Activated CD8-positive, alpha-beta memory T cell treated with anti-CD3 and anti-CD28 coated beads for 4 hours (primary cell): ENCODE measurements at places on chromosomes 2 and 18.

DNA sequence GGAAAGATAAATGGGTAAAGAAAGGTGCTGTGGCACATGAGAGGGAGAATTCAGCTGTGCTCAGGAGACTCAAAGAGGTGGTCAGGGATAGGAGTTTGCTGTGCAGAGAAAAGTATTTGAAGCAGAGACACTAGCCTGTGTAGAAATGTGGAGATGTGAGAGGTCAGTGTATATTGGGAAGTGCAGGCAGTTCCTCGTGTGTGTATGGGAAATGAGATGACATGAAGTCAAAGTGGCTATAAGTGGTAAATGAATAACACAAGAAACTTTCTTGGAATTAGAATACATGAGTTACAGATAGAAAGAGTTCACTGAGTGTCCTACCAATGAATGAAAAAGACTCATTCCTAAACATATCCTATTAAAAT is 11.6 kb downstream of the MAP3K20 start:
- DNase-seq: no peak

DNA sequence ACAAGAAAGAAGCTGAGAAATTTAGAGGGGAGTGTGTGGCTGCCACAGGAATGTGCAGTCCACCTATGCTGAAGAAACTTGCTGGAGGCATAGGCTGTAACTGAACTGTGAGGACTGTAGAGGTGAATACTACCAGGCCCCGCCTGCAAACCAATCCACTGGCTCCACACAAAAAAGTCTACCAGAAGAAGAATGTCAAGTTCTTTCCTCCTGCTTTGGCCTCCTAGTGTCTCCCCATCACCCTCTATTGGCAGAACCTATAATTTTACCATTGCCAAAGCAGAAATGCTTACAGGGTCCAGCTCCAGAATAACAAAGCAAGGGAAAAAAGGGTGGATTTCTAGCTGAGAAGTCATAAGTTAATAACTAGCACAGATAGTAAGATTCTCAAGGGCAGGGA is 5.9 kb upstream of the ATP5MC3 start:
- no peak for DNase-seq

GRCh38 chr18:49250816-49251388 is 209.5 kb downstream of the DYM start:
- DNase-seq: no peak

DNA sequence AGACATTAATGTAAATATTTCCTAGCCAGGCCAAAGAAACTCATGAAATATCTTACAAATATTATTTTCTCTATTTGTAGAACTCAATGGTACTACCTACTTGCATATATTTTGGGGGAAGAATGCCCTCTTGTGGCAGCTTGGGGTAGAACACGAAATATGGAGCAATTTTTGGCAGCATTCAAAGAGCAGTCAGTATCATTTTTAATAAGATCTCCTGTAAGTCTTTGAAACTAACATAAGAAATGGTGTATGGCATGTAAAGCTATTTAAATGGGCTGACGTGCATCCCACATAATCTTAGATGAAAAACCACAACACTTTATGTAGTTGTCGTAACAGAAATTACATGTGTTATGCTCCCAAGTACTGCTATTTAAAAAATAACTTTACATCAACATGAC is 62.3 kb upstream of the CCDC195 start:
- DNase-seq: peak; percentile 31

GRCh38 chr2:83517727-83518368 is 941.2 kb downstream of the SUCLG1 start:
- no peak for DNase-seq

DNA sequence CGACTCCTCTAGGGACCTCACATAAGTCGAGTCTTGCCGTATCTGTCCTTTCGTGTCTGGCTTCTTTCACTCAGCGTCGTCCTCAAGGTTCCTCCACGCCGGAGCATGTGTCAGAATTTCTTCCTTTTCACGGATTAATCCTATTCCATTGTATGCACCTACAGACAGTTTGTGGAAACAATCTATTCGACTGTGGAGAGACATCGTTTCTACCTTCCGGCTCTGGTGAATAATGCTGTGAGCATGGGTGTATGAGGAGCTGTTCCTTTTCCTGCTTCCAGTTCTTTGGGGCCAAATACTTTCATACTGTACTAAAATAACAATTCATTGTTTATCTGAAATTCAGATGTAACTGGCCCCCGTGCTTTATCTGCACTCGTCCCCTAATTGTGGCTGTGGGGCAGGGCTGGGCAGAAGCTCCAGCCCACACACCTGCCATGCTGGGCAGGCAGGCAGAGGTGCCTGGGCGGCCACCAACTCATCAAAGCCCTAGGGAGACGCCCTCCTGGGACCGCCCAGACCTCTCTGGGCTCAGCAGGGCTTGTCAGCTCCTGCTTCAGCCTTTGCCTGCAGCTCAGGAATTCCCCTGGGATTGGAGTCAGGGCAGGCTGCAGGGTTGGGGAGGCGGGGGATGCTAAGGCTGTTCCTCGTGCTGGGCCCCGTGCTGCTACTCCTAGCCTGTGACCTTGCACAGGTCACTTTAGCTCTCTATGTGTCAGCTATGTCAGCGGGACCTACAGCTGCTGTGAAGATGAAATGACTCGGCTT is 14.5 kb downstream of the GPC1 start:
- no peak for DNase-seq

- no peak for DNase-seq
Measured at GRCh38 chr2:136582628-136583205, 182.6 kb upstream of the THSD7B start.

DNA sequence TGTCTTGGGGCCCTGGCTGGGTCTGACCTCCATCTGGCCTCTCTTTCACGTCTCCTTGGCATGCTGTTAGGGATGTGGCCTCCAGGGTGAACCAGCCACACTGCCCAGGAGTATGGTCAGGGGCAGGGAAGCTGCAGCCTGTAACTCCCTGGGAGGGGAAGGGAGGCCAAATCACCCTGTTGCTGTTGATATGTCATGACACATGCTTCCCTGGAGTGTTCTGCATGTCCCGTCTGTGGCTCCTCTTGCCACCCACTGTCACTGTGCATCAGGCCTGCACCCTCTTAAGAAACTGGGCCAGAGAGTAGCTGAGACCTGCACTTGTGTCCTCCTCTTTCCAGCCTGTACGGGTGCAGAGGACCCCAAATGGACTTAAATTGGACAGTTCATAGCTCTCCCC is 221.3 kb downstream of the FHOD3 start:
- DNase-seq: no peak

DNA sequence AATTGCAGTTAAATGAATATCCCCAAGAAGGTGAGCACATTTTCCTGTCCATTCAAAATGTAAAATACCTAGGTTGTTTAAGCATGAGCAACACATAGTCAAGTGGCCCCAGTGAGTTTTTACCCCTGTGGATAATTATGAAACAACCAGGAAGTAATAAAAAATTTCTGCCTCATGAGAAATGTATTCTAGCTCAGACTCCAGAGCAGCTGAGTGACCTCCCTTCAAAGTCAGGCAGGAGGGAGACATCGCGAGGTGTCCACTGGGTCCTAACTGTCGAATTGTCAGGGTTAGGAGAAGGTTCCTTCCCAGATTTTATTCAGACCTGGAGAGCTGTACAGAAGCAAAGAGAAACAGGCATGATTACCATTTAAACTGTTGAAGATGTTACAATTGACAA is 416.6 kb upstream of the SMIM21 start:
- no peak for DNase-seq

- DNase-seq: no peak
Measured at GRCh38 chr2:140910683-140911082, 1220.1 kb downstream of the LRP1B start.

- no peak for DNase-seq
Measured at GRCh38 chr2:128362889-128363228, 44.2 kb upstream of the HS6ST1 start.

DNA sequence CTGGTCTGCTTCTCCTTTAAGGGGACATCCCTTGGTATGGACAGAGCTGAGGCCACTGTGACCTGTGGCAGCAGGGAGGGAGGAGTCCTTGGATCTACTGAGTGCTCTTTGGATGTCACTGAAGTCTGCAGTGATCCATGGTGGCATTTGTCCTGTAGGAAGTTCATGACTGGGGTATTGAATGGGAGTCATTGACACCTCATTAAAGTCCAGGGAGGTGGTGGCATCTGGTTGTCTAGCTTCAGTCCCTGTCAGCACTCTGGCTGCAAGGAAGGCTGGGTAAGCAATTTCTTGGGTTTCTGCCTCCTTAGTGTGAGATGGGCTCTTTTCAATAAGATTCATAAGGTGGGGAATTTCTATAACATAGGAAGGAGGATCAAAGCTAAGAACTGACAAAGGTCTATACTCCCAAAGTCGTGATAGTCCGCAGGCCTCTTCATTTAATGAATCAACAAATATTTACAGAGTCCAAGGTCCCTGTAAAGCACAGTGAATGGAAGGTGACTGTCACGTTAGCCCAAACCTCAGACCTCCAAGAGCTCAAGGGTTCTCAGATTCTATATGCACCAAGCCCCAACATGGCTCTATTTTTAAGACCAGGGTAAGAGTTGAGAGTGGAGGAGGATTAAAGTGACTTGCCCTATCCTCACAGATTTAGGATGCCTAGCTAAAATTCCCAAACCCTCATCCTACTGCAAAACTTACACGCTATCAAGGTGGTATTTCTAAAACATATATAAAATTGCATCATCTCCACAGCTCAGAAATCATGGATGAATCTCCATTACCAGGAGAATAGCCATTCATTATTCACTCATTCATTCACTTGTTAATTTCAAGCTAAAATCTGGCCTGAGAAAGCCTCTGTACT is 40.2 kb downstream of the THNSL2 start:
- DNase-seq: no peak

GRCh38 chr2:196653843-196654242 is 14.3 kb downstream of the CCDC150 start:
- DNase-seq: no peak

- no peak for DNase-seq
Measured at GRCh38 chr2:202790676-202791075, 80.9 kb downstream of the ICA1L start.

GRCh38 chr2:179275253-179276012 is 10.8 kb upstream of the SESTD1 start:
- no peak for DNase-seq

- no peak for DNase-seq
Measured at GRCh38 chr2:12428786-12429185, 287.9 kb upstream of the TRIB2 start.

GRCh38 chr18:8264861-8265411 is 344.3 kb upstream of the RAB12 start:
- DNase-seq: no peak
